Activated CD4-positive, alpha-beta T cell treated with anti-CD3 and anti-CD28 coated beads, Interleukin-2, Interleukin-6, amounts not matched to agents 100 ng/mL and 50 ng/mL, durations not matched to agents 16 hours and 8 hours (primary cell): ENCODE measurements at places on chromosomes 3 and 15.
A peak's percentile ranks its signal among the peaks of the same experiment; 100 is the strongest.

DNA sequence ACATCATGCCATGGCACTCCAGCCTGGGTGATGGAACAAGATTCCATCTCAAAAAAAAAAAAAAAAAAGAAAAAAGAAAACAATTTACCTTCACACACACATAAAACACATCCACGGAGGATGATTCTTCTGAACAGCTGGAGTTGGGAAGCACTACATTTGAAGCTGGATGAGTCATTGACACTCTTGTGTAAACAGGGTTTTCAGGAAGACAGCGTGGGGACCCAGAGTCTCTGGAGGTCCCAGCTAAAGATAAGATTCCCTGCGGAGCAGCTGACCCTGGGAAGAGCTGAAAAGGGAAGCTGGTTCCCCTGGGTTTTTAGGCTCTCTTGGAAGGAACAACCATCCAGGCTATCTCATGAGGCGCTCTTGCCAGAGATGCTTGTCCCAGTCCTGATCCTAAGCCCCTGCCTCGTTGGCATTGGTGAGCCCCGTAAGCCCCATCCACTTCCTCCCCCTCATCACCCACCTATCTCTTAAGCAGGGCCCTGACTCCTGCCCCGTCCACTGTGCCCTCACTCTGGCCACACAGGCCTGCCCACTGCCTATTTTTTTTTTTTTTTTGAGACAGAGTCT, 32.0 kb upstream of the FURIN start:
- no peak for DNase-seq

GRCh38 chr15:73862276-73862675, 11.1 kb upstream of the TBC1D21 start:
- DNase-seq: no peak

DNA sequence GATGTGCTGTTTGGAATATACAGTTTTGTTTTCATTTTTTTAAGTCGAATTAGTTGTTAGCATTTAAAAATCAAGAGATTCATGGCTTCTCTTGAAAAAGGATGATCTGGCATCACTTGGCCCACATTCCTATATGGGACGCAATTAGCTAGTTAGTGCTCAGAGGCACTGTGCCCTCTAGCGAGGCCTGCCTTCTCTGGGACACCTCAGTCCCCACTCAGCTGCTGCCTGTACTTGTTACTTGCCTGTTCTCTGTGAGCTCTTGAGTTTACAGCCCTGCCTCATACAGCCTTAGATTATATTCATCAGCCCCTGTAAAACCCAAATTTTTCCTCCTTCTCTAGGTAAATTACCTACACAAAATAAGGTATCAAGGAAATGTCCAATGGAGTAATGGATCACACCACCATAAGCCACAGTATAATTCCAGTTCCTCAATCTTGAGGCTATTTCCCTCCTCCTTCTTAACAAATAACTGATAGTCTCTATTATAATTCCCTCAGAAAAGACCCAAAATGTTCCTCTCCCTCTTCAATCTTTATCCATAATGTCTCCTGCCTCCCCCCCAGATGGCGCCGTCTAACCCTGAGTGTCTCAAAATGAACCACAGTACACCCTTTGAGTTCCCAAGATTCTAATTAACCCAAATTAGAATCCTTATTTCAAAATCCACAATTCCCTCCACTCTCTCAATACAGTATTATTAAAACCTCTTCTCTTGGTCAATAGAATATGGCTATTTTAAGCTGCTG, 2.7 kb downstream of the ZMAT3 start:
- peak; percentile 34 for DNase-seq

- DNase-seq: no peak
These were observed 356.3 kb downstream of the FOXP1 start for GRCh38 chr3:71227270-71227661.

- DNase-seq: no peak
These were observed 89.6 kb downstream of the FAM43A start for GRCh38 chr3:194775266-194775665.

DNA sequence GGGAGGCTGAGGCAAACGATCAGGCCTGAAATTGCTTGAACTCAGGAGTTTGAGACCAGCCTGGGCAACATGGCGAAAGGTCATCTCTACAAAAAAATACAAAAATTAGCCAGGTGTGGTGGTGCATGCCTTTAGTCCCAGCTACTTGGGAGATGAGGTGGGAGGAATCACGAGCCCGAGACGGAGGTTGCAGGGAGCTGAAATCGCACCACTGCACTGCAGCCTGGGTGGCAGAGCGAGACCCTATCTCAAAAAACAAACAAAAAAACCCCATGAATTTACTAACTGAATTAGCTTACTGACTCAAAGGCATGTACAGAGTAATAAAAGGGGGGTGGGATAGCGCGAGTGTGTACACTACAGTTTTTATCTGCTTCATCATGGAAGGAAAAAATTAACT, 19.3 kb downstream of the ARF4 start:
- DNase-seq: no peak

DNA sequence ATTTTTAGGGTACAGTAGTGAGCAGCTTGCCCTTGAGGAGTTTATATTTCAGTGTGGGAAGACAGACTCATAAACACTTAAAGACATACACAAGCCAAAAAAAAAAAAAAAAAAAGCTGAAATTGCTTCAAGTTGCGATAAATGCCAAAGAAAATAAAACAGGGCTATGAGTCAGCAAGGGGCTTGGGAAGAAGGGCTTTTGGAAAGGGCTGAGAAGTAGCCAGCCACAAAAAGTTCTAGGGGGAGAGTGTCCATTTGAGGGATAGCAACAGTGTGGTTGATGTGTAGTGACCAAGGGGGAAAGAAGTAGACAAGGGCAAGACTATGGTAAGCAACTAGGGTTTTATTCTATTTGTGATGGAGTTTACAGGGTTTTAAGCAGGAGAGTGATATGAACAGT, 185.5 kb downstream of the ADAMTS9 start:
- no peak for DNase-seq

GRCh38 chr3:27715863-27716262, 6.3 kb downstream of the EOMES start:
- DNase-seq: no peak

DNA sequence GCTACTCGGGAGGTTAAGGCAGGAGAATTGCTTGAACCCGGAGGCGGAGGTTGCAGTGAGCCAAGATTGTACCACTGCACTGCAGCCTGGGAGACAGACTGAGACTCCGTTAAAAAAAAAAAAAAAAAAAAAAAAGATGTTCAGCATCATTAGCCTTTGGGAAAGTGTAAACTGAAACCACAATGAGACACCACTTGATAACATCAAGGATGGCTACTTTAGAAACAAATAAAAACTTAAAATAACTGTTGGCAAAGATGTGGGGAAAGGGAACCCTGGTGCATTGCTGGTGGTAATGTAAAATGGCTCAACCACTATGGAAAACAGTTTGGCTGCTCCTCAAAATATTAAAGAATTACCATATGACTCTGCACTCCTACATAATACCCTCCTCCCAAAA, 1.9 kb downstream of the LEO1 start:
- DNase-seq: no peak

DNA sequence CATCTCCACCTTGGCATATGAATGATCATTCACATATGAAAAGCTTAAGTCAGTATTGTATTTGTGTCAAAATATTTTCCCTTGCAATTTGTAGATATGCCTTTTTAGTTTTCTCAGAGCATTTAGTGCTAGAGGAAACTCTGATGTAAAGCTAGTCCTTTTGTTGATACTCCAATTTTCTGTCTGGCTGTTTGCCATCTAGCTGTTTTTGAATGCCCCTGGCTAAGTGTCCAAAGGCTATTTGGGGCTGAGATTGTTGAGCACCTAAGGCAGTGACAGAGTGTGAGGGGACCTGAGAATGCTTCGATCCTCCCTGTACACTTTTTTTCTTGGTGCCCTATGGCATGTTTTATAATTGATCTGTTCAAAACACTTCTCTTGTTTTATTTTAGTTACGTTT, 3.1 kb downstream of the SLC51B start:
- no peak for DNase-seq

GRCh38 chr3:66553441-66554113, 52.8 kb upstream of the LRIG1 start:
- DNase-seq: no peak

GRCh38 chr3:171535799-171536198, 75.6 kb upstream of the TNIK start:
- DNase-seq: no peak
